Bone marrow (tissue), 2 donors: ENCODE measurements at places on chromosomes 16 and 17.

DNA sequence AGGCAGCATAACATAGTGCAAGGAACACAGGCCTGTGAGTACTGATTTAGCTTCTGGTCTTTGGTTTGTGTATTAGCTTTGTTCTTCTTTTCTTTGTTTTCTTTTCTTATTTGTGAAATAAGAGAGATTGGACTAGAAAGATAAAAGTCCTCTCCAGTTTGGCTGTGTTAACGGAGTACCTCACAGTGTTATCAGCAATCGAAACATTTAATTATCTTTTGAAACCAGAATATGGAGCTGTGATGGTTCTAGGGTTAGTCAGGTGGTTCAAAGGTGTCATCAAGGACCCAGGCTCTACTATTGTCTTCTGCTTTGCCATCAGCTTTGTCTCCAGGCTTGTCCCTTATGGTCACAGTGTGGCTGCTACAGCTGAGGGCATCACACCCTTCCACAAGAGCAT lies 25.6 kb downstream of the ADORA2B start:
- DNase-seq: no peak

DNA sequence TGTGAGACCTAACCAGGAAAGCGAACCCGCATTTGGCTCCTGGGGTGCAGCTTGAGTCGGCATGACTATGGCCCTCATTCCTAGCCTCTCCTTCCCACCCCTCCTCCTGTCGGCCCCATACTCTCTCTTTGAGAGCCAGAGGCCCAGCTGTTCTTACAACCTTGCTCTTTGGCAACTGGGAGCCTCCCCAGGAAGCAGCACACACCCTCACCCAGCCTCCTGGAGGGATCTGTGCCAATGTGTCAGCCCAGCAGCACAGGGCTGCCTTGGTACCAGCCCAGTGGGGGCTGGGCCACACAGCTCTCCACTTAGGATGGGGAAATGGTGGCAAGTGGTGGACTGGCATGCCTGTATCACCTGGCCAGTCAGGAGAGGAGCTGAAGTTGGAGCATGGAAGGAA lies 70.3 kb upstream of the LGALS9 start:
- no peak for DNase-seq

- DNase-seq: no peak
Observed at GRCh38 chr17:79368521-79368920, 242.3 kb downstream of the RBFOX3 start.

DNA sequence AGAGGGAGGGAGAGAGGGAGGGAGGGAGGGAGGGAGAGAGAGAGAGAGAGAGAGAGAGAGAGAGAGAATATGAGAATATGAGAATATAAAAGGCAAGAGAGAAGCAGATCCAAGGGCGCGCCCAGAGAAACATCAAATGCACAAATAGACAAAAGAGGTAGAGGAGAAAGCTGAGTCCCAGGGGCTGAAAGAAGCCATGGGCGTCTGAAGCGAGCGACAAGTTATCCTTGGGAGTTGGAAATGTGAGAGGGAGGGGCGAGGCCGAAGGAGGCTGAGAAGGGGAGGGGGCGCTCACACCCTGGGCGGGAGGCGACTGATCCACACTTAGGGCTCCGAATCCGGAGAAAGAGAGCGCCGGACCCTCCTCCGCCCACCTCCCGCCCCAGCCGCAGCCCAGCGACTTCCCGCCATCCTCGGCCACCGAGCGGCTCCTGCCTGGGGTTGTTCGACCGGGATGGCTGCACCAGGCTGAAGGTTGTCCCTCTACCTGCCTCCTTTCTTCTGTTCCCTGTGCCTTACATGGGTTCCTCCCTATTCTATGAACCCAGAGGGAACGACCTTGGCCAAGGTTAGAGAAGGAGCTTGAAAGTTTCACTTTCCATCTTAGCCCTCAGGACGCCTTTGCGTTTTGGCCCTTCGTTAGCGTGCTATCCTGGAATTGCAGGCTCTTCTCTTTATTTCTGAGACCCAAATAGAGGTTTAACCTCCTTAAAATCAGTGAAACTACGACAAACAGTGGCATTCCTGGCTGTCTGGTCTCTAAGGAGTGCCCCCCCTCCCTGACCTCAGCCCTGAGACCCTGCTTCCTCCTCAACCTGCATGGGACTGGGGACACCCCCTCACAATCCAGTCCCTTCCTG lies 21.2 kb upstream of the HOXB9 start:
- DNase-seq: no peak

GRCh38 chr17:62134397-62134796 lies 69.3 kb upstream of the MED13 start:
- no peak for DNase-seq

- no peak for DNase-seq
Observed at GRCh38 chr17:32870969-32871368, 6.0 kb downstream of the MYO1D start.

DNA sequence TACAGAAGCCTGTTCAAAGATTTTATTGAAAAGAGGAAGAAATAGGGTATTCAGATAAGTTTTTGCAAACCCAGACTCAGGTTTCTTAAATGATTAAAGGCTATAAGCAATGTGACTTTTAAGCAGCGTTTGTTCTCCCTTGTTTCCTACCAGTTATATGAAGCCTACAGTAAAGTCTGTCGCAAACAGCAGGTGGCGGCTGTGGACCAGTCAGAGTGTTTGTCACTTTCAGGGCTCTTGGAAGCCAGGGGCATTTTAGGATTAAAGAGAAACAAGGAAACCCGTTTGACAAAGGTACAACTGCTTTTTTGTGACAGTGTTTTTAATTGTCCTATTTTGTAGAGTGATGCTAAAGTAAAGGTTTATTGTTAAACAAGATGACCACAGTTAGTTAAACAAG lies 7.7 kb upstream of the RARA start:
- DNase-seq: no peak

- no peak for DNase-seq
Observed at GRCh38 chr17:61833536-61834193, 29.7 kb downstream of the BRIP1 start.

DNA sequence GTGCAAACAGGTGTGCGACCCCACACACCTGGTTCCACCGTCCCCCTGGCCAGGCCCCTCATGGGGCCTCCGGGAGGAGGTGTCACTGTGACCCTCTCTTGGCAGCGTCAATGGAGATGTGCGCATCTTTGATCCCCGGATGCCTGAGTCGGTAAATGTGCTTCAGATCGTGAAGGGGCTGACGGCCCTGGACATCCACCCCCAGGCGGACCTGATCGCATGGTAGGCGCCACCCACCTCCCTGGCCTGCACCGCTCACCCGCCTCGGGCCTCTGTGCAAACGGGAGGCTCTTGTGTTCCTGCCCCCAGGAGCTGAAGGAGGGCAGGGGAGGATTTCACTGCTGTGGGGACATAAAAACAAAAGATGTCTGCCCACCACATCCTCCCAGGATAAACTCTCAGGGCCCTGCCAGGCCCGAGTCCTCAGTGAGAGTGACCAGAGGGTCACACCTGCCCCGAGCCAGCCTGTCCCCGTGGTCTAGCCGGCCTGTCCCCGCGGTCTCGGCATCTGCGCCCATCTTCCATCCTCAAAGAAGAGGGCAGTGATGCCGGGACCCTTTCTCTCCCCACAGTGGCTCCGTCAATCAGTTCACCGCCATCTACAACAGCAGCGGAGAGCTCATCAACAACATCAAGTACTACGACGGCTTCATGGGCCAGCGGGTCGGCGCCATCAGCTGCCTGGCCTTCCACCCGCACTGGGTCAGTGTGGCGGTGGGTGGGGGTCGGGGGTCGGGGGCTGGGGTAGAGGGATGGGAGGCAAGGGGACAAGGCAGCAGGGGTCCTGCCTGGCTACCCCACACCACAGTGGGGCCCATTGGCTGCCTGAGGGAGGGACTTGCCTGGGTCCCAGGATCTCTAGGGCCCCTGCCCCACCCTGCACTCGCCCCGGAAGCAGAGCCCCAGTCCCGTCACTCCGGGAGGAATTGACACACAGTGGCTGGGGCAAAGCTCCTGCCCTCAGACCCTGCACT lies 29.0 kb upstream of the CHMP6 start:
- no peak for DNase-seq

DNA sequence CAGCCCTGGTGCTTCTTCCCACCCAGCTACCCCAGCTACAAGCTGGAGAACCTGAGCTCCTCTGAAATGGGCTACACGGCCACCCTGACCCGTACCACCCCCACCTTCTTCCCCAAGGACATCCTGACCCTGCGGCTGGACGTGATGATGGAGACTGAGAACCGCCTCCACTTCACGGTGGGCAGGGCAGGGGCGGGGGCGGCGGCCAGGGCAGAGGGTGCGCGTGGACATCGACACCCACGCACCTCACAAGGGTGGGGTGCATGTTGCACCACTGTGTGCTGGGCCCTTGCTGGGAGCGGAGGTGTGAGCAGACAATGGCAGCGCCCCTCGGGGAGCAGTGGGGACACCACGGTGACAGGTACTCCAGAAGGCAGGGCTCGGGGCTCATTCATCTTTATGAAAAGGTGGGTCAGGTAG lies 3.6 kb downstream of the GAA start:
- DNase-seq: no peak
